ENCODE measurements at places on chromosomes 3 and 15.

DNA sequence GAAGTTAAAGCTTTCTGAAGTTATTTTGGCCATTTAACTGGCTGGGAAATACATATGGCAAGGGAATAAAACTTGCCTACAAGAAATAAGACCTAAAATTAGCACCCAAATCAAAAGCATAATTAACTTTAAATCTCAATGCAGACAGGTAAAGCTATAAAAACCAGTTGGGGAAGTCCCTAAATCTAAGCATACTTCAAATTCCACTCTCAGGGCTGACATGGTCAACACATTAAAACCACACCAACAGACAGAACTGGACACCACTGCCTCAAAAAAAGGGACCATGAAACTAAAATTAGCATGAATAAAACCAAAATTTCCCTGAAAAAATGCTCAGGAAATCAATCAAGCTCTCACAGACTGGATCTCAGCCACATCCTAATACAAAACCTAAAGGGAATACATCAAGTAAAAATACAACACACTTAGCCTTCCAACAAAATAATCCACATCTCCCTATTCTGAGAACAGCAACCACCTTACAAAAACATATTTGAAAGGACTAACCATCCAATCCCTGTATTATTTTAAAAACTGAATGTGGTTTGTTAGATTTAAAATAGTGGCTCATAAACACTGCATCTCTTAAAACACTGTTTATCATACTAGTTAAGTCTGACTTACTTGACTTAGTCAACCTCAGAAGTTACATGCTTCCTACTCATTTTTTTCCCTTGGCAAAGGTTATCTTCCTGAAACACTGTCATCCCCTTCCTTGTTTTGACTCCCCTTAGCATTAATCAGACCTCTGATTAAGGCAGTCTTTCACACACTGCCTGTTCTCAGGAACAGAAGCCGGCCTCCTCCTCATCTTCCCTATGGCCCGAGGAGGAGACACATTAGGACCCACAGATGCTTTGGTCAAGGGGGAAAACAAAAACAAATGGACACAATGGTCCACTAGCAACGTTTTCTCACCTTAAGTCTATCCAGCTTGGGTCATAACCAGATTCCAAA, 8.3 kb downstream of the TRA2B start:
- DNase-seq = no peak

- DNase-seq = no peak
Observed at GRCh38 chr3:143668924-143669790, 179.1 kb downstream of the SLC9A9 start.

GRCh38 chr15:88188300-88188699, 68.2 kb downstream of the NTRK3 start:
- no peak for DNase-seq

GRCh38 chr3:14460342-14461005, 58.1 kb downstream of the SLC6A6 start:
- DNase-seq = no peak

- DNase-seq = no peak
Observed at GRCh38 chr3:24288496-24289236, 206.0 kb downstream of the THRB start.

DNA sequence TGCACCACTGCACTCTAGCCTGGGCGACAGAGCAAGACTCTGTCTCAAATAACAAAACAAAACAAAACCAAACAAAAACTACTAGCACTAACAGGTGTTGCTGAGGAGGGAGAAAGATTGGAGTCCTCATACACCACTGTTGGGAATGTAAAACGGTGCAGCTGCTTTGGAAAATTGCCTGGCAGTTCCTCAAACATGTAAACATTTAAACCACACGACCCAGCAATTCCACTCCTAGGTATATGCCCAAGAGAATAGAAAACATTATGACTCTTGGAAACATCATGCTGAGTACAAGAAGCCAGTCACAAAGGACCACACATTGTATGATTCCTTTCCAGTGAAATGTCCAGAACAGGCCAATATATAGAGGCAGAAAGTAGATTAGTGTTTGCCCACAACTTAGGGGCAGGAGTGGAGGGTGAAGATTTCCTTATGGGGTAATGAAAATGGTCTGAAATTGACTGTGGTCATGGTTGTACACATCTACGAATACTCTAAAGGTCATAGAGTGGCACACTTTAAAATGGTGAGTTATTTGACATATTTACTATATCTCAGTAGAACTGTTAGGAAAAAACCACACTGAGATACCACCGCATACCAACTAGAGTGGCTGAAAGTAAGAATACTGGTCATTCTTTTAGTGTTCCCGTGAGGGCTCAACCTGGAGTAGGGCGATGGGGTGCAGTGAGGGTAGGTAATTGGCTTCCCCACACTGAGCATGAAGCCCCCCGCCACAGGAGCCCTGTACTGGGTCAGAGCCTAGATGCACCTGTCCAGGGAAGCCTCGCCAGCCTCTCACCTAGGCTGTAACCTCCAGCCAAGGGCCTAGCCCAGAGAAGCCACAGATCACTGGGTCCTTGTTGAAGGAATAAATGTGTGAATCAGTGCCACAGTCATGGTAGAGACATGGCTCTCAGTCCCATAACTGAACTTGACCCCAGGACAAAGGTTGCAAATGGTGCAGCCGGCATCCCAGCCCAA, 131.1 kb downstream of the NUP210 start:
- DNase-seq = no peak

- no peak for DNase-seq
Observed at GRCh38 chr3:18080198-18080689, 337.8 kb upstream of the TBC1D5 start.

DNA sequence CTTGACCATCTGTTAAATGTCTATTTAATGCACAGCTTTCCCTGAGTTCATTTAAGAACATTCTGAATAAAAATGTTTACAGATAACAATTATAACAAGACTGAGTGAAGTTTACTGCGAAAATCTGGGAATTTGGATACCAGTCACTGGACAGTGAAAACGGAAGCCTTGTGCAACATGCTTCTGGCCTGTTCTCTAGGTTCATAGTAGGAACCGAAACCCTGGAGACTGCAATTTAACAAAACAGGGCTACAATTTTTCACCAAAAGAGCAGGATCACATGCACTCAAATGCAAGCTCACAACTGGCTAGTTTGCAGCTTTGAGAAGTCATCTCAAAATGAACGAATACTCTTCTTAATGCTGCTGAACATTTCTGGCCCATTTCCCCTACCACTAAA, 435.9 kb downstream of the NR2F2 start:
- no peak for DNase-seq

- no peak for DNase-seq
Observed at GRCh38 chr3:173395073-173395411, 2.5 kb upstream of the NLGN1 start.

GRCh38 chr15:50907601-50908208, 778 bp upstream of the AP4E1 start:
- peak; percentile 44 for DNase-seq

All from stimulated activated CD4-positive, alpha-beta T cell treated with anti-CD3 and anti-CD28 coated beads, Interleukin-4, amount 100 ng/mL, for 4 hours (primary cell).